ENCODE measurements at places on chromosomes 1 and 21. TPM values are rescaled to one million over a fixed set of nuclear protein-coding genes. Genes with fewer than 3 reads are reported as not detected.

DNA sequence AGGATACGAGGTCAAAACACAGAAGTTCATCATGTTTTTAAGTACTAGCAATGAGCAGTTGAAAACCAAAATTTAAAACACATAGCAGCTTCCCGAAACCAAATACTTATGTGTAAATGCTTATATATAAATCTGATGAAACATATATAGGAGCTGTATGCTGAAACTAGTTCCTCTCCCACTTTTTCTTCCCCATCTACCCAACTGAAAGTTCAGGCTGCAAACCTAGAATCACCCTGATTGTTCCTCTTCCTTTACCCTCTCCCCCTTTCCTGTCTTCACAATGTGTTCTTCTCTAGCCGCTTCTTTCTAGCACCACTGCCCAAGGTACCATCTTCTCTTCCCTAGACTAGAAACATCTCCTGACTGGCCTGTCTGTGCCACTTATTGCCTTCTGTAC lies 90.6 kb downstream of the ST3GAL3 start:
- H3K27me3 ChIP-seq: no peaks in the 10 kb centered on the region
- H3K4me3 ChIP-seq: no peak overlapping the region
- H3K4me1 ChIP-seq: no peaks in the 10 kb centered on the region
- H3K36me3 ChIP-seq: no peaks in the 10 kb centered on the region

- DNase-seq: no peak
- H3K36me3 ChIP-seq: no peaks in the 10 kb centered on the region
- peaks cover 17% of the 10 kb centered on the region for H3K27me3 ChIP-seq
- no peaks in the 10 kb centered on the region for H3K4me1 ChIP-seq
- H3K4me3 ChIP-seq: no peak overlapping the region
Measured at GRCh38 chr1:7315316-7315715, 455.8 kb upstream of the VAMP3 start.

GPR61 gene
- total RNA-seq: not detected

CNN3 gene
- 0.50 TPM for total RNA-seq

FUBP1 gene
- 181 TPM for total RNA-seq

All from natural killer cell treated with Interleukin-12 subunit alpha and Interleukin-12 subunit beta and Interleukin-15 and Interleukin-18, amount 100 ng/mL, for 72 hours (primary cell).